Stimulated activated CD4-positive, alpha-beta T cell treated with anti-CD3 and anti-CD28 coated beads, Interleukin-1b, Interleukin-23, amount 100 ng/mL, for 4 hours (primary cell): ENCODE measurements at places on chromosomes 6 and 20.

DNA sequence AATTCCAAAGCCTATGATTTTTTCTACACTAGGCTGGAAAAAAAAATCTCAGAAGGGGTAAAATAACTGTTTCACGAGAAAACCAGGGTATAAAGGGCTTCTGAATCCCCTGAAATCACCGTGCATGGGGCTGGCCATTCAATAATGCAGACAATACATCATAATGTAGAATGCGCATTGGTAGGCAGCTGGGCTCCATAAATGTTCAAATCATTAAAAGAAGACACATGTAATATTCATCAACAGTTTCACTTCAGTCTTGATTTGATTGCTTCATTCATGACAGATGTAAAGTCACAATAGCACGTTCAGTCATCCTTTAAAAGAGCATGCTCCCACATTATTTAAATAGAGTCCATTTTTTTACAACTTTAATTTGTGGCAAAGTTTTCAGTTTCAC lies 20.5 kb downstream of the PTCHD4 start:
- no peak for DNase-seq

DNA sequence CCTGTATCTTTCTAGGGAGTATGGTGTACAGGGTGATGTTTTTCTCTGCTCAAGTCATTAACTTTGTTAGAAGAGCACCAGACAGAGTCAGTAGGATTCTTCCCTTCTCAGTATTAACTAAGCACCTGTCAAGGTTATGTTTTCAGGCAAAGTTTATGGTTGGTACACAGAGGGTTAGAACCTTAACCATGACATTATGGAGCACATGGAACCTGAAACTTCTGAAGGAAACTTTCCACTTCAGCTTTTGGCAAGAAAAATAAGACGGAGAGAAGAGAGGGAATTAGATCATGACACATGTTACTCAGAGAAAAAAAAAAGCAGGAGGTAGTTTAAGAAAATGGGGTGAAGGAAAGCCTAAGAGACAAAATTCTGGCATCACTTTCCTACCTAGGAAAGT lies 112.9 kb upstream of the PDE7B start:
- no peak for DNase-seq

DNA sequence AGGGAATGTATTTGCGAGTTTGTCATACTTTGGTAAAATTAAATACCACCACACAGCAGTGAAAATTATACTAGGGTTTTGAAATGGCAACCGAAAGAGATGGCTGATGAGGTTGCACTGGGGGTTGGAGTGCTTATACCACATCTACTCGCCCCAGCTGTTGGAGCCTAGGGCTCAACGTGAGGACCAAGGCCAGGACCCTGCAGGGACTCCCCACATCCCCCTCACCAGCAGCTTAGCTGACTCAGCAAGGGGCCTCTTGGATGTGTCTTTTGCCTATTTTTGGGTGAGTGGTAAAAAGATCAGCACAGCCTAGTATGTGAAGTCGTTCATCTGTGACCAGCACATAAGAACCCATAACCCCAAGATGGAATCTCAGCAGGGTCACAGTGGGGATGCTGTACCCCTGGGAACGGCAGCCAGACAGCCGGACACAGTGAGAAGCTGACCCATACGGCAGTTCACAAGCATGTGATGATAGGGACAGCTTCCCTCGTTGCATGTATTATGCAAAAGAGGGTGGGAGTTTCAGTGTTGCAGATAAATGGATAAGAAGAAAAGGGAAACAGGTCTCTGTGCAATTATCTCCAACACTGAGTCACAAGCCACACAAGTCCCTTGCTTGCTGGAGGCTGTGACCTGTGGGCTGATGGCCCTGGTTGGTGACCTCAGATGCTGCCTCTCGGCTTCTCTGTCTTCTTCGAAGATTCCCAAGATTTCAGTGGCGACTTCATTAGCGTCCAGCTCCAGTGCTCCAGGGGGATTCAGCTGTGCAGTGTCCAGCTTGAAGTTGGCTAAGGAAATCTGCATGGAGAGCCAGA lies 20.9 kb upstream of the SPO11 start:
- DNase-seq, result no peak

DNA sequence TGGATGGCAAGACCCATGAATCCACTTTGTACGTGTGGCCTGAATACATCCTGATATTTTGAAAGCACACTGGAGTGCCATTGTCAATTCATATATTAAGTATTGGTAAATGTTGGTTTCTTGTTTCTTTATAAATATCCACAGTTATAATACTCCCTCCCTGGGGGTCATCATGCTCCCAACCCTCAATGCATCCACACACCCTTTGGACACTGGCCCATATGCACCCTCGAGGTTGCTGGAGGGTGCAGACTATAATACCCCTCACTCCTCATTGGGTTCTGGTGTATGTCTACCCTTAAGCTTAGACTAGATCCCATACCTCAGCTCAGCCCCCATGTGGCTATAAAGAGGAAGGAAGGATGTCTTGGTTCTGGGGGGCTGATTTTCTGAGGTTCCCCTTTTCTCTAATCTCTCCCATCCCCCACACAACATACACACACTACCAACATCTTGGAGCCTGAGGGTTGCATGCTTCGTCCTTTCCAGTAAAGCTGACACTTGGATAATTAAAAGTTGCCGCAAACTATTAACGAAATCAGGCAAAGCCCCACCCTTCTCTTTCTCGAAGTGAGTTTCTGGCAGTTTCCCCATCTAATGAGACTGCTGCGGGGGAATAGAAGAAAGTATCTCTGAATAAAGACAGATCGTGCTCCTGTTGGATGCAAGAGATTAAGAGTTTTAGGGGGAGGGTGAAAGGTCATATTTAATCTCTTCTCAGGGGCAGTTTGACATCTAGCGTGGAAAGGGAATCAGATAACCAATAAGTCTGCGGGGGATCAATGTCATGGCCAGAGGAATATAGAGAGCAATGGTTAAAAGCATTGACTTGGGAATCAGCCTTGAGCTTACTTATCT lies 7.4 kb downstream of the PIM1 start:
- DNase-seq, result no peak

DNA sequence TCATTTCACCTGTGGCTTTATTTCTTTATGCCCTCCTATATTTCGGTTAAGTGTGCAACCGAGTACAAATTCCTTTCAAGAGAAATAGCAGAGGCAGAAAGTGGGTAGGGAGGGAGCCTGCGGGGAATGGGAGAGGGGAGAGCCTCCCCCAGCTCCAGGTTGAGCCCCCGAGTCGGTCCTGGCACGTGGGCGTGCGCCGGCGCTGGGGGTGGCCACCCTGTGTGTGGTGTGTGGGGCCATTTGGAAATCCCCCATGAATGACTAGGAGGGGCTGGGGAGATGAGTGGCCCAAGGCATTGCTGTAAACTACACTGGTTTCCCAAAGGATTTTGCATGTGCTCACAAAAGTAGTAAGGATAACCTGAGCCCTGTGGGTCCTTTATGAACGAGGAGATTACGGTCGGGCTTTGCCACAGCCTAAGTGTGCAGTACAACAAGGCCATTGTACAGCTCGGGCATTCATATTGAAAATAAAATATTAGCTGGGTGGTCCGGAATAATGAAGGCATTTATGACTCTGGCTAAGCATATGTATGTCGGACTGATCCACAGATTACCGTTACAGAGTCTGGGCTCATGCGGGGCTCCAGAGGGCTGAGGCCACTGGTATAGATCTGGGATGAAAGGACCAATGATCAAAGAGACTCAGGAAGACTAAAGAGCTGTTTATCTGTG lies 84.5 kb upstream of the RALGAPA2 start:
- DNase-seq, result no peak

GRCh38 chr6:48136856-48137255 lies 25.9 kb upstream of the PTCHD4 start:
- DNase-seq, result no peak

GRCh38 chr6:37777272-37777834 lies 42.2 kb upstream of the ZFAND3 start:
- DNase-seq, result no peak

GRCh38 chr20:56626367-56627121 lies 2.6 kb upstream of the TFAP2C start:
- no peak for DNase-seq

GRCh38 chr6:137589067-137589848 lies 95.1 kb upstream of the OLIG3 start:
- DNase-seq, result peak; percentile 1

- no peak for DNase-seq
These were observed 14.0 kb downstream of the NUDT3 start for GRCh38 chr6:34378470-34378869.

DNA sequence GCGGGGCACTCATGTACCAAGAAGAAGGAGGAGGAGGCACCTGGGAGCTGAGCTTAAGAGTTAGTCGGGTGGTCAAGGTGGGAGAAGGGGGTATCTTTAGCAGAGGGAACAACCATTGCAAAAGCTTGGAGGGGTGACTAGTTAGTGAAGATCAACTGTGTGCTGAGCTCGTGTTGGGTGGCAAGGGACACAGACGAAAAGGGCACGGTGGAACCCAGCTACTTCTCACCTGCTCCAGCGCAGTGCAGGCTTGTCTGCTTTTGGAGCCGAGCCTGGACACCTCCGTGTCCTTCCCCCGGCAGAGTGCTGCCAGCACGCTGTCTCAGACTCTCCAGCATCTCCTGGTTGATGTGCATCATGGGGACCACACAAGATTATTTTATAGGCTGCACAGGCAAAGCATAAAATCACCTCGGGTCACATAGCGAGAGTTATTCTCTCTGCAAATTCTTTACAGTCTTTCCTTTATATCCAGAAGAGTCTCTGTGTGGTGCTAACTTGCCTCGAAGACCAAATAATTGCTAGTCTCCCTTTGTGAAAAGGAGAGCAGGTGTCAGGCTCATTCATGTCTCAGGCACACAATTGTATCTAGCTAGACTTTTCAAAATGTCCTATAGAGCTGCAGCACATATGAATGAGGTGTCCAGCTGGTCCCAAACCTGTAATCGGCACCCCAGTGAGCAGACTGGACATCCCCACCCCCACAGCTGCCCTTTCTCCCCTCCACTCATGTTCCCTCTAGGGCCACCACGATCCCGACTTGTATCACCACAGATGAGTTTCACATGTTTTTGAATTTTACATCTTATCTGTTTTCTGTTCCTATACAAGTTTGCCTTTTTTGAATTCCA lies 123.4 kb downstream of the CEBPB start:
- DNase-seq, result no peak

- DNase-seq, result no peak
These were observed 78.9 kb upstream of the BEND6 start for GRCh38 chr6:56875961-56876360.

DNA sequence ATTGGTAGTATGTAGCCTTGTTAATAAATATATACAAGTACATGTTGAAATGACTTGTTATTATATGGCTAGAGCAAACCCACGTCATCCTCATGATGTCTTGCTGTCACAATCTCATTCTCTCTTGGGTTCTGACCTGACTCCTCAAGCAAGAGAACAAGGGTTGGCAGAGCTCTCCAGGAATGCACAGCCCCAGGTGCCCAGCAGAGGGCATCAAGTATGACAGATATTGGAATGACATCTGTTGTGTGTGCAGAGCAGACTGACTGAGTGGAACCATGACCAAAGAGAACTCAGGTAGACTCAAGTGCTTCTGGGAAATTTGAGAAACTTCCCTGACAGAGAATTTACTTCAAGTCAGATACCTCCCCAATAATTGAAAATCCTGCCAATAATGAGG lies 90.6 kb downstream of the PAX1 start:
- DNase-seq, result no peak

DNA sequence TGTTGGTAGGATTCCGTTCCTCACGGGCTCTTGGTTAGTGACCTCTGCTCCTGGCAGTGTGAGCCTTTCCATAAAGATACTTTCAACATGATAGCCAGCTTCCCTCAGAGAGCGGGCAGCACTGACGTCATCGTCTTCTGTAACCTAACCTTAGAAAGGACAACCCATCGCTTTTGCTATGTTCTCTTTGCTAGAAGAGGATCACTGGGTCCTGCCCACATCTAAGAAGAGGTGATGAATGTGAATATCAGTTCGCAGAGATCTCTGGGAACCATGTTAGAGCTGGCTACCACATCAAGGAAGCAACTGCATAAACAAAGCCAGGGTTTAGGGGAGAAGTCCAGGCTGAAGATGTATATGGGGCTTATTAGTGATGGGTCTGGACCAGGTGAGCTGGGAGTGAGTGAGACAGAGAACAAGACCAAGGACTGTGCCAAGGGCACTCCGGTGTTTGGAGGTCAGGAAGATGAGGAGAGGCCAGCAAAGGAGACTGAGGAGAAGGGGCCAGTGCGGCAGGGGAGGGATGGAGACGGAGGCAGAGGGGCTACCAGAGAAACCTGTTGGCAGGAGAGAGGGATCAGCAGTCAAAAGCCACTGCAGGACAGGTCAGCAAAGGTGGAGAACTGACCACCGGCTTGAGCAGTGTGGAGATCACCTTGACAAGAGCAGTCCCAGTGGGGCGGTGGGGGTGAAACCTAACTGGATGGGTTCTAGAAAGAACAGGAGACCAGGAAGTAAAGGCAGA lies 39.7 kb downstream of the PIM1 start:
- DNase-seq, result no peak

DNA sequence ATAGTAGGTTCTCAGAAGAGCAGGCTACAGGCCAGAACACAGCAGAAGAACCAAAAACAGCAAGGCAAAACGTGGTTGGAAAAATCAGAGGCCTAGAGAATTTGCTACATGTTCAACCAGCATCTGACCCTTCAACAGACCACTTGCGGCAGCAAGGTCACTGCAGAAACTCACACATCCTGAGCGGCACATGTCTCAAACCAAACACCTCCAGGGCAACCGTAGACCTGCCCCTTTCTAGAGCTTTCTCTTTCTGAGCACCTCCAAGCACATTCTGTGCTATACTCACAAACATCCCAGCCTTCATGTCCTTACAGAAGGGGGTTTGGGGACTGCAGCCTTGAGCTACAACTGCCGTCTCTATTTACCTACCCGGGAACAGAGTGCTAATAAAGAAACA lies 52.6 kb downstream of the GFOD1 start:
- no peak for DNase-seq

GRCh38 chr6:113750151-113750855 lies 106.8 kb upstream of the MARCKS start:
- DNase-seq, result no peak

DNA sequence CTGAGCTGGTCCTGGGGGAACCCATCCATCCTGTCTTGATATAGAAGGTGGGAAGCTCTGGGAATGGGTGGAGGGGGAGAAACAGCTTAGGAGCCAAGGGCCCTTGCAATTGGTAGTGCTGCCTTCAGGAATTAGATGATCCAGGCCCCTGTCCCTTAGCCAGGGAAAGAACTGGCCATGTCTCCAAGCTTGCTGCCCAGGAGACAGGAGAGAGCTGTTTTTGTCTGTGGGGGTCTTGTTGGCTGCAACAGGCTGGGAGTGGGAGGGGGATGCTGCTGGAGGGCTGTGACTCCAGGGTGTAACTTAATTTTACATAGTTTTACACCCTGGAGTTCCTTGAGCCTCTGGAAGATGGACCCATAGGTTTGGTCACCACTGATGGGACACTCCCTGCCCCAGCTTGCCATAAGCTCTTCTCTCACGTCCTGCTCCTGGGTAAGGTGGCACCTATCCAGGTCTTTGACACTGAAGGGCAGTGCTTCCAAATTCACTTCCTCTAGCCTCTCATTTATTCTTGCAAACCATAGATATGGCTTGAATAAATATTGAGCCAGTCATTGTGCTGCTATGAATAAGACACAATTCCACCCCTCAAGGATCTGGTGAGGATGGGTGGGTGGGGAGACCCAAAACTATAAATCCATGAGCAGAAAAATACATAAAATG lies 16.8 kb downstream of the VEGFA start:
- DNase-seq, result no peak
